ENCODE measurements at places on chromosomes 11 and 22.

DNA sequence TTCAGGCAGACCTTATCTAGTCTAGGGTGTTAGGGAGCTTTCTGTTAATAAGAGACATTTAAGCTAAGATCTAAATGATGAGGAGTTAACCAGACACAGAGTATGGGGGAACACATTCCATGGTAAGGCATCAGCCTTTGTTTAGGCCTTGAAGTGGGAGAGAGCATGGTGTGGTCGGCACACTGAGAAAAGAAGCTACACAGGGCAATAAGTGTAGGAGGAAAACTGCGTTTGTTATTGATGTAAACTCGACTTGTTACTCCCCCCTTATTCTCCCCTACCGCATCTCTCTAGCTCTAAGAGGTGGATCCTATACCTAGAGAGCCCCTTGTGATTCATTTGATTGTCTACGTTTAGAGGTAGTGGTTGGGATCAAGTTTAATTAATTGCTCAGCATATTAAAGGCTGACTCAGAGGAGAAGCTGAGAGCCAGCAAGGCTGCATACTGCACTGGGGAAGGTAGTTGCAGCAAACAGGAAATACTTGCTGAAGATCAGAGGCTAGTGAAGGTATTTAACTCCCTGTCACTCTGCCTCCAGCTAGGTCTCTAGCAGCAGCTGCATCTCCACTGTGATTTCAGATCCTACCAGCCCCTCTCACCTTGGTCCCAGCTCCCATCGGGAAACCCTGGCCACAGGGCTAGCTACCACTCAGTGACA lies 86.8 kb upstream of the TEAD1 start:
- DNase-seq = no peak

GRCh38 chr11:73291781-73292524 lies 16.1 kb upstream of the ARHGEF17 start:
- DNase-seq = no peak

DNA sequence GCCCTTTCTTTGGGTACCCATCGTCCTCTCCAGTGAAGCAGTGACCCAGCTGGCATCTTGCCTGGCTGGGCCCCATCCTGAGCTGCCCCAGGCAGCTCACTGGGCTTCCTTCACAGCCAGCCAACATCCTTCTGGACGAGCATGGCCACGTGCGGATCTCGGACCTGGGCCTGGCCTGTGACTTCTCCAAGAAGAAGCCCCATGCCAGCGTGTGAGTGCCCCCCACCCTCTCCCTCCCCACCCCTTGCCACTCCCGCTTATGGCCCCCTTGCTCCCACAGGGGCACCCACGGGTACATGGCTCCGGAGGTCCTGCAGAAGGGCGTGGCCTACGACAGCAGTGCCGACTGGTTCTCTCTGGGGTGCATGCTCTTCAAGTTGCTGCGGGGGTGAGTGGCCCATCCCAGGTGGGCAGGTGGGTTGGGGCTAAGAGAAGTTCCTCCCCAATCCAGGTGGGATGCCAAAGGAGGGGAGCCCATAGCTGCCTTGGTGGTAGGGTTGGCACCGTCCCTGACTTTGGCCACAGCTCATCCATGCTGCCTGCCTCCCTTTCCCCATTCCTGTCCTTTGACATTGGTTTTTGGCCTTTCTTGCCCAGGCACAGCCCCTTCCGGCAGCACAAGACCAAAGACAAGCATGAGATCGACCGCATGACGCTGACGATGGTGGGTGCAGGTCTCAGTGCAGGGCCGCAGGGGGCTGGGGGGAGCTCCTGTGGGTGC lies 6.8 kb upstream of the ANKRD13D start:
- no peak for DNase-seq

DNA sequence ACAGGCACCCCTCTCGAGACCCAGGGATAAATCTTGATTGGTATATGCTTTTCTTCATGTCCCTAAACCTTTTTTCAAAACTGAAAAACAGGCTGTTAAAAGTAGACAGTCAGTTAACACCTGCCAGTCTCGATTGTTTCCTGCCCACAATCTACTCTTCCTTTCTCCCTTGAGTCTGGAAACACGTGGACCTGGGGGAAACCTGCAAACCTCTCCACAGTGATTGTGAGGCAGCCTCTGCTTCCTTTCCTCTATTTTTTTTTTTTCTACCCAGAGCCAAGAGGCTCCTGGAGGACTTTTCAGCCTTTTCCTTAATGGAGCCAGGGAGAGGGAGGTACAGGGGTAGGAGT lies 69.4 kb upstream of the CLMP start:
- DNase-seq = no peak

- DNase-seq = no peak
Measured at GRCh38 chr11:31995525-31996094, 95.3 kb upstream of the RCN1 start.
